ENCODE measurements at places on chromosomes 16 and 17.

DNA sequence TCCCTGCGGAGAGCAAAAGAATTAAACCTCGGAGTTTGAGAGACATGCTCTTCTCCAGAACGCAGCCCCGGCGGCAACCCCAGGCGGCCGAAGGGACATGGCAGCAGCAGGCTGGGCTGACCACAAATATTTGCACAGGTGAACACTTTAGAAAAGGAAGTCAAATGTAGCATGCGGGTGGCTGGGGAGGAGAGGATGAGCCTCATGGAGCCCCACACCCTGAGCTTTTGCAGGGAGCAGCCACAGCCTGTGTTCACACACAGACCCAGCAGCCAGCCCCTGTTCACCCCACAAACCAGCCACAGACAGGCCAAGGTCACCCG is 17.8 kb downstream of the HS3ST6 start:
- DNase-seq = no peak

GRCh38 chr17:18246880-18247612 is 11.5 kb downstream of the FLII start:
- peak; percentile 55 for DNase-seq

- no peak for DNase-seq
Observed at GRCh38 chr16:85321509-85322271, 209.4 kb upstream of the CIBAR2 start.

- DNase-seq = peak; percentile 21
Observed at GRCh38 chr17:1566505-1567199, 4.1 kb upstream of the PITPNA start.

- DNase-seq = no peak
Observed at GRCh38 chr17:70271200-70271599, 101.9 kb downstream of the KCNJ2 start.

DNA sequence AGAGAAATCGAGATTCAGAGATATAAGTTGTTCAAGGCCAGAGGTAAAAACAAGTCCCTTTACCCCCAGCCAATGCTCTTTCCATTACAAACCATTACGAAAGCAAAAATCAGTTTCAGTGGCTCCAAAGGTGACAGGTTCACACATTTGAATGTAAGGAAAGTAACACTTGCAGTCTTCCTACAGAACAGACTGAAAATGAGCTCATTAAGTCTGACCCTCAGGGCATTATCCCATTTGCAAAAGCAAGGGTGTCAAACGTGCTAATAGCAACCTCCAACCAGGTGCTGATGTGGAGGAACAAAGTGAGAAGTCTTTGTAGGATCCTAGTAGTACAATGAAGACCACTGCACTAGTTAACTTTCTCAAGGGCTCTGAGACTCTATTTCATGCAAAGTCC is 65.2 kb downstream of the XPO6 start:
- no peak for DNase-seq
